ENCODE measurements at places on chromosomes 16 and 17. TPM values are rescaled to one million over a fixed set of nuclear protein-coding genes. Genes with fewer than 3 reads are reported as not detected.
A peak's percentile ranks its signal among the peaks of the same experiment; 100 is the strongest.

DNA sequence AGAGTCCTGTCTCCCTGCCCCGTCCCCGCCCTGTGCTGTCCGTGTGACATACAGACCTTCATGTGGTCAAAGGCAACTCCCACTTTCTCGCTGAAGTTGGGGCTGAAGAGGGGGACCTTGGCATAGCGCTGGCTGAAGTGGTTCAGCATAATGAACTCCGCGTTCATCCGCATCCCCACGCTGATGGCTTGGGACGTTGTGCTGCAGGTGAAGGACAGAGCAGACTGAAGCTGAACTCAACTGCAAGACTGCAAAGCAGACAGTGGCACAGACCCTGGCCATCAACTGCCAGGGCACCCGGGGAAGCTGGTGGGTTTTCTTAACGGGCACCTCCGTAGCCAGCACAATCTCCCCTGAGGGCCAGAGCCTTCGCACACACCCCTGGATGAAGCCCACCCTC lies 24.2 kb downstream of the ELAC2 start:
- no peaks in the 10 kb centered on the region for H3K4me1 ChIP-seq
- no peak overlapping the region for H3K4me3 ChIP-seq
- H3K27me3 ChIP-seq: no peaks in the 10 kb centered on the region
- peaks cover 88% of the 10 kb centered on the region for H3K36me3 ChIP-seq
- no peak for DNase-seq

GRCh38 chr17:56350592-56350991 lies 197.3 kb downstream of the ANKFN1 start:
- no peak overlapping the region for H3K27ac ChIP-seq
- no peak for DNase-seq
- H3K4me1 ChIP-seq: no peaks in the 10 kb centered on the region
- H3K36me3 ChIP-seq: no peaks in the 10 kb centered on the region
- no peaks in the 10 kb centered on the region for H3K27me3 ChIP-seq

DNA sequence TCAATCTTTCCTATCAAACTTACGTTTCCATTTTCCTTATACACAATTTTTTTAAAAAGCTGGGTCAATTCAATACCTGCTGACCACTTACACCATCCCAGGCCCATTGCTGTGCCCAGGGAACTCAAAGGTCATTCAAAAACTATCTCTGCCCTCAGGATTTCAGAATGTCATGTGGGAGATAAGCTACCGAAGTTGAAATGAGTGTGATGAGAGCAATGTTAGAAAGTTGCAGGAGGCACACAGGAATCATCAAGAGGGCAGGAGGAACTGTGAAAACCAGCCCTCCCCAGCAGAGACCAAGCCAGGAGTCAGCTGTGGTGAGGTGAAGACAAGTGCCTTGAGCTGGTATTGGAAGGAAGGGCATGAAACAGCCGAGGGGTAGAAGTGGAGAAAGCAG lies 195.9 kb downstream of the HS3ST3A1 start:
- H3K27me3 ChIP-seq: no peaks in the 10 kb centered on the region
- H3K4me1 ChIP-seq: no peaks in the 10 kb centered on the region
- DNase-seq: no peak
- no peak overlapping the region for H3K4me3 ChIP-seq
- H3K27ac ChIP-seq: no peak overlapping the region

DNA sequence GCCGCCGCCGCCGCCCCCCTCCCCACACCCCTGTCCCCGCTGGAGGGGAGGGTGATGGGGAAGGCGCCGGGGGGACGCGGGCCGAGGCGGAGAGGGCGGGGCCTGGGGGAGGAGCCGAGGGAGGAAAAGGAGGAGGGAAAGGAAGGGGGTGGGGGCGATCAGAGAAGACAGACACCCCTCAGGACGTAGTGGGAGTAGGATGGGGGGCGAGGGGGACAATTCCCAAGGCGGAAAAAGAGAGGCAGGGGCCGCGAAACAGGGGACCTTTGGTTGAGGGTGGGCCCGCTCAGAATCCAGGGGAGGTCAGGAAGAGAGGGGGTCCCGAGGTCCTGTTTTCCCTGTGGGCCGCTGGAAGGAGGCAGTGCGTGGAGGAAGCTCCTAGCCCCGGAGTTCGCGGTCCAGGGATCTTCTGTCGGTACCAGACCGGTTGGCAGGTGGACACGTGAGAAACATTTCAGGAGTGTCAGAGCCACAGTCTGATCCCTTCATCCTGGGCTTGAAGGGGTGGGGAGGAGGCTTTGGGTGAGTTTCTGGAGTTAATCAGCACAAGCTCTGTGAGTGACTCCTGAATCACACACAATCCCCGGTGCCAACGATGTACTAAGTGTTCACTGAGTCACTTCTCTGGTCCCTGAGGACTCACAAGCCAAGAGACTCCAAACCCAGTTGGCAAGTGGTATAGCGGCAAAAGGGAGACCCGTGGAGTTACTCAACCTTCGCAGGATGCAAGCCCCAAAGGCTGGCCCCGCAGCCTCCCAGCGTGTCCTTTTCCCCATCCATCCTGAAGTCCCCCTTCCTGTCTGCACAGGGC lies at the start of gene XYLT1:
Gene XYLT1 (minus strand): TSS at position 53 of the 811 bp plus-strand sequence. CDS start 164 bp downstream, outside the sequence.
- DNase-seq: no peak
- peak within 1 kb of the TSS; percentile 91 for H3K27ac ChIP-seq
- peaks cover 21% of the 10 kb centered on the region for H3K4me1 ChIP-seq
- peak within 1 kb of the TSS; percentile 71 for H3K4me3 ChIP-seq
- no peaks in the 10 kb centered on the region for H3K27me3 ChIP-seq
- H3K36me3 ChIP-seq: no peaks in the 10 kb centered on the region

- H3K4me1 ChIP-seq: peaks cover 64% of the 10 kb centered on the region
- H3K4me3 ChIP-seq: peak overlapping the region; percentile 95
- H3K27ac ChIP-seq: peak overlapping the region; percentile 96
- H3K27me3 ChIP-seq: no peaks in the 10 kb centered on the region
These were observed 1.1 kb downstream of the SLC12A4 start for GRCh38 chr16:67967183-67967957.

DNA sequence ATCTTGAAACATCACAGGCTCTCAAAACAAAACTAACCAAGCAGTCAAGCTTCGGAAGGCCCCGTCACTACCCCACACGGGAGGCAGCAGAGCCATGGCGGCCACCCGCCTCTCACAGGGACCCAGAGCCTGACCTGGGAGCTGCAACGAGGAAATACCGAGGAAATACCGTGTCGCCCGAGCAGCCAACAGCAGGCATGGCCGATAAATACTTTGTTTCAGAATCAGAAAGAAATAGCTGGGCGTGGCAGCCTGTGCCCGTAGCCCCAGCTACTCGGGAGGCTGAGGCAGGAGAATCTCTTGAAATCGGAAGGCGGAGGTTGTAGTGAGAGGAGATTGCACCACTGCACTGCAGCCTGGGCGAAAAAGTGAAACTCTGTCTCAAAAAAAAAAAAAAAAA lies 6.9 kb downstream of the LMF1 start:
- DNase-seq: no peak
- H3K27me3 ChIP-seq: no peaks in the 10 kb centered on the region
- H3K4me3 ChIP-seq: no peak overlapping the region
- peaks cover 4% of the 10 kb centered on the region for H3K4me1 ChIP-seq
- peaks cover 28% of the 10 kb centered on the region for H3K36me3 ChIP-seq

DNA sequence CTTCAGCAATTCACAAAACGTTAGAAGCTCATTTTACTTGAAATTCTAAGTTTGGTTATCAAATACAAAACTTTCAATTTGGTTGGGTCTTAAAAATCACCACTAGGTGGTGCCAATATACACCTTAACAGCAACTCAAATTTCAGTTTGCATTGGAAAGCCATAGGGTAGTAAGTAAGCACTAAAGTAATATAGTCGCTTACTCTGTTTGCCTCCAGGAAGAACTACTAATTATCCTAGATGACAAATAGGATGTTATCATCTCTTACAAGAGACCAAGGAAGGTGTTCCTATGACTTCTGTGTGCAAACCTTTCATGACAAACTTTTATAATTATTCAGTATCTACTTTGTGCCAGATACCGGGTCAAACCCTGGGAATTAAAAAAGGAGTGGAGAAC lies 93.3 kb downstream of the MYO1D start:
- H3K4me1 ChIP-seq: no peaks in the 10 kb centered on the region
- H3K36me3 ChIP-seq: no peaks in the 10 kb centered on the region
- H3K4me3 ChIP-seq: no peak overlapping the region
- no peak overlapping the region for H3K27ac ChIP-seq

GRCh38 chr17:77499699-77500435 lies 359.1 kb downstream of the SEC14L1 start:
- no peak for DNase-seq
- no peak overlapping the region for H3K4me3 ChIP-seq
- H3K36me3 ChIP-seq: peaks cover 45% of the 10 kb centered on the region
- H3K27me3 ChIP-seq: no peaks in the 10 kb centered on the region
- H3K4me1 ChIP-seq: peaks cover 4% of the 10 kb centered on the region

GRCh38 chr17:14312522-14312921 lies 11.6 kb downstream of the HS3ST3B1 start:
- no peak overlapping the region for H3K27ac ChIP-seq
- no peaks in the 10 kb centered on the region for H3K36me3 ChIP-seq
- no peak overlapping the region for H3K4me3 ChIP-seq
- peaks cover 52% of the 10 kb centered on the region for H3K27me3 ChIP-seq
- DNase-seq: no peak

DNA sequence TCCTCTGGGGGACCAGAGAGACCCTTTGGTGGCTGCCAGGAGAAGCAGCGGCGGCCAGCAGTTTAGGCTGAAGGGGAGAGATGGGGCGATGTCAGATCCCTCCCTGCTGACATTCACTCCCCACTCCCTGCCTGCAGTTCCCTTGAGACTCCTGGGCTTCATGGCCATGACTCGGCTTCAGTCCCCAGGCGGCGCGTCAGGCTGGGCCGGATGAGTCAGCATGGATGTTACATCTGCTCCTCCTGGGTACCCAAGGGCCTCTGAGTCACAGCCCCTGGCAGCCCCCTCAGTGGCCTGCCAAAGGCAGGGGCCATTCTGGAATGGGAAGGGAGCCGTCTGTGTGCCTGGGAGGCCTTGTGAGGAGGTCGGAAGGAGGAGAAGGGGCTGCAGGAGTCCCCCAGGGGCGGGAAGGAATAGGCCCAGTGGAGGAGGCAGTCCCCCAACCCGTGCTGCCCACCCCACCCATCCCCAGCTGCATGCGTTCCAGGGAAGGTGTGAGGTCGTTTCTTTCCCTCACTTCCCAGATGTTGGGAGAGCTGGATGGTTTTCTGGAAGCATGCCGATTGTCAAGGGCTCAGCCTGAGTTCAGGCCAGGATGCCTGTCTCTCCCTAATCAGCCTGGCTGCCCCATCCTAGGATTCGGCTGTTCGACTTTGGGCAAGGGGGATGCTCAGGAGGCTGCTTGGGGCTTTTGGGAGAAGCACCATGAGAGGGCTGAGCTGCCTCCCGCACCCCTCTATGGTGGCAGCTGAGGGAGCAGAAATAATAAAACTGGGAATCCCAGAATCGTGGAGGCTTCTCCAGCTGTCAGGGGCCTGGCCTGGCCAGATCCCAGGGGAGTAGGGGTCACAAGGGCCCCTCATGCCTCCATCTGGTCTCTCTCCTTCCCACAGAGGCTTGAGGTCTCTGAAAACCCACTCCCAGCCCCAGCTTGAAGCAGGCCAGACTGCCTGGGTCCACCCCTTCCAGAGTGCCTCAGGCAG lies 9.7 kb downstream of the RHBDL3 start:
- no peak for DNase-seq
- H3K27ac ChIP-seq: no peak overlapping the region

GRCh38 chr17:59840329-59841090 lies 52.2 kb downstream of the TUBD1 start:
- peaks cover 60% of the 10 kb centered on the region for H3K4me1 ChIP-seq
- H3K27me3 ChIP-seq: no peaks in the 10 kb centered on the region
- peak overlapping the region; percentile 95 for H3K27ac ChIP-seq
- no peaks in the 10 kb centered on the region for H3K36me3 ChIP-seq

GRCh38 chr16:23679274-23679985 lies 741 bp downstream of the PLK1 start:
- H3K36me3 ChIP-seq: no peaks in the 10 kb centered on the region
- H3K4me1 ChIP-seq: peaks cover 20% of the 10 kb centered on the region

- DNase-seq: no peak
- no peak overlapping the region for H3K4me3 ChIP-seq
- H3K36me3 ChIP-seq: no peaks in the 10 kb centered on the region
- H3K4me1 ChIP-seq: no peaks in the 10 kb centered on the region
These were observed 107.7 kb upstream of the GPR139 start for GRCh38 chr16:20181416-20181815.

DNA sequence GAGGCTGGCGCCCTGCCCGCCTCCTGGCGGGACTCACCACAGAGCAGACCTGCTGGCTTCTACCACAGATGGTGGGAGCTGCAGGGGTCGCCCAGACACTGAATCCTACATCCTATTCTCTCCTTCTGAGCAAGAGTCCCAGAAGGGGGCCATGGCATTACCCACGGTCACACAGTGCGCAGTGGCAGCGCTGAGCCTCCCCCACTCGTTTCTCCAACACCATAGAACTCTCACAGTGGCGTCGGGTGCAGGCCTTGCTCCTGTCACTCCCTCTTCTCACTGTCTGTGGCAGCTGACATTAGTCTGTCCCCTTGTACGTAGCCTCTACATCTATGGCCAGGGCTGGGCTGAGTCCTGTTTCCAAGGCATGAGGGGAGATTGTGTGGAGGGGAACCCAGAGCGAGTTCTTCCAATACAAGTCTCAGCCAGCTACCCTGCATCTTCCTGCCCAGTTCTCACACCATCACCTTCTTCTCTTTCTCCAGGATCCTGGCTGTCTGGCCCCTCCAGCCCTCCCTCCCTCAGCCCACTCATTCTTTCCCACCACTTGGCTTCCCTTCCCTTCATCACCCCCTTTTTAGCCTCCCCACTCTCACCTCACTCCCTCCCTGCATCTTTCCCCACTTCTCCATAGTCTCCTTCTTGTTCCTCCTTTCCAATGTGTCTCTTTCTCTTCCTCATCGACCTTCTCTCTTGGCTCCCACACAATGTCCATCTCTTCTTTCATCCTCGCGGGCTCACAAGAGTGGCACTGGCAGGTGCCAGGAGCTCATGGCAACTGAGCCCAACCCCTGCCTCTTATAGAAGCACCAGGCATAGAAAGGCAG lies 5.9 kb downstream of the UBTF start:
- H3K36me3 ChIP-seq: peaks cover 80% of the 10 kb centered on the region
- DNase-seq: no peak
- peaks cover 32% of the 10 kb centered on the region for H3K4me1 ChIP-seq
- H3K27me3 ChIP-seq: no peaks in the 10 kb centered on the region

DNA sequence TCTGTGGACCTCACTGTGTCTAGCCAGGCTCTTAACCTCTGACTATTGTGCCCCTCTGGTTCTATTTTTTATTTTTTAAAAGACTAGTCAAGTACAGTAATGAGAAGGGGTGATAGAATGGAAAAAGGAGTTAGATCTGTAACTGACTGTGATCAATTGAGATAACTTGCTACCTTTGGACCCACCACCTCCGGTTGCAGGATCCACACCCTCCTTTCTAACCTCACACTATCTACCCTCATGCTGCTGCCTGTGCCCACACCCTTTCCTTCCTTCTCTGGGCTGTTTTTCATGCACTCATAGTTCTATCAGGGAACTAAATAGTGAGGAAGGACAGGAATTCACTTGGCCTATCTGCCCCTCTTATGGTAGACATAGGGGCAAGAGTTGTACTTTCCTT lies 172.3 kb downstream of the KATNIP start:
- DNase-seq: no peak
- peak overlapping the region; percentile 73 for H3K27ac ChIP-seq
- H3K36me3 ChIP-seq: peaks cover 19% of the 10 kb centered on the region
- no peaks in the 10 kb centered on the region for H3K27me3 ChIP-seq

IL34 gene
- total RNA-seq: 3.8 TPM

TMEM100 gene
- total RNA-seq: 9.6 TPM

BEAN1 gene
- total RNA-seq: not detected

HS3ST3A1 gene
- 10.4 TPM for total RNA-seq

KCNJ18 gene
- total RNA-seq: not detected

C17orf67 gene
- total RNA-seq: 4.2 TPM

ABAT gene
- 16.9 TPM for total RNA-seq

HOXB8 gene
- total RNA-seq: not detected

PRSS21 gene
- total RNA-seq: not detected
